Epithelial cell of proximal tubule (primary cell): ENCODE measurements at places on chromosomes 5 and 9. TPM values are rescaled to one million over a fixed set of nuclear protein-coding genes. Genes with fewer than 3 reads are reported as not detected.

DNA sequence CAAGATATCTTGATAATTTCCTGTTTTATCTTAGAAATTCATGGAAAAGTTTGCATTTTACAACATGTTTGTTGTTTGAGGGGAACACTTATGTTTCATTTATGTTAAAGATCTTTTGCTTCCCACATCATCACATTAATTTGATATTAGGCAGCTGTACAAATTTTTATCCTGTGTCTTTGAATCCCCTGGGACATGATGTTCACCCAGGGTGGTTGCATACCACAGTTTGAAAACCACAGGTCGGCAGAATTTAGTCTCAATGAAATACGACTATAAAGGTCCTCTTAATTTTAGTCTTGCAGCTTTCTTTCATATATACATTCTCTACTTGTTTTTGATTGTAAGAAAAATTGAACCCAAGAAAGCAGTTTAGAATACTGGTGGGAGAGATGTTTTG, 3.7 kb downstream of the NAA35 start:
- no peak for DNase-seq

- DNase-seq, result no peak
Measured at GRCh38 chr5:56095579-56096102, 100.9 kb upstream of the IL6ST start.

Gene SLC36A2
- total RNA-seq, result not detected in 2 replicates

Gene TAF9
- total RNA-seq, result 34.5 and 79.5 TPM in 2 replicates

GRCh38 chr5:131068893-131069643, 96.0 kb downstream of the HINT1 start:
- no peak for DNase-seq

GRCh38 chr9:123964761-123965160, 34.8 kb upstream of the DENND1A start:
- no peak for DNase-seq

GRCh38 chr5:117230375-117230774, 655.8 kb upstream of the SEMA6A start:
- no peak for DNase-seq

DNA sequence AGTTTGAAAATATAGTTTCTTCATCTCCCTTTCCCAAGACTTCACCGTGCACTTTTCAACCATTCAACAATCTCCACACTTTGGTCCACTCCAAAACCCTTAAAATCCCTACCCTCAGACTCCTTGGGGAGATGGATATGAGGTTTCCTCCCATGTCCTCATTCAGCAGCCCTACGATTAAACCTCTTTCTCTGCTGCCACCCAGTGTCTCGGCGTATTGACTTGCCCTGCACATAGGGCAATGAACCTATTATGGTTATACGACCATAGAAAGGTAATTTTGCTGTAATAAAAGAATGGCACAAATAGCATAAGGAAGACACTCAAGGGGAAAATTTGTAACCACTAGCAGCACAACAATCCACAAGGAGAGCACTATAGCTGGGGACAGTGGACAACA, 803.5 kb downstream of the TLE1 start:
- no peak for DNase-seq
